ENCODE measurements at places on chromosomes 2 and 18.
A peak's percentile ranks its signal among the peaks of the same experiment; 100 is the strongest.

DNA sequence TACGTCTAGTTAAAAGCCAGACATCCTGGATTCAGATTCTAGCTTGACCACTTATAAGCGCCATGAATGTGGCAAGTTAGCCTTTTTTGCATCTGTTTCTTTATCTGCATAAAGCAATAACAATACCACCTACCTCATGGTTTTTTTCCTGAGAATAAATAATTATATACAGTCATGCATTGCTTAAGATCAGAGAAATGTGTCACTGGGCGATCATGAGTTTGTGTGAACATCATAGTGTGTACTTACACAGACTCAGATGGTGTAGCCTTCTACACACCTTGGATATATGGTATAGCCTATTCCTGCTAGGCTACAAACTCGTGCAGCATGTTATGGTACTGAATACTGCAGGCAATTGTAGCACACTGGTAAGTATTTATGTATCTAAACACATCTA is 84.7 kb upstream of the PELI1 start:
- no peak for DNase-seq

DNA sequence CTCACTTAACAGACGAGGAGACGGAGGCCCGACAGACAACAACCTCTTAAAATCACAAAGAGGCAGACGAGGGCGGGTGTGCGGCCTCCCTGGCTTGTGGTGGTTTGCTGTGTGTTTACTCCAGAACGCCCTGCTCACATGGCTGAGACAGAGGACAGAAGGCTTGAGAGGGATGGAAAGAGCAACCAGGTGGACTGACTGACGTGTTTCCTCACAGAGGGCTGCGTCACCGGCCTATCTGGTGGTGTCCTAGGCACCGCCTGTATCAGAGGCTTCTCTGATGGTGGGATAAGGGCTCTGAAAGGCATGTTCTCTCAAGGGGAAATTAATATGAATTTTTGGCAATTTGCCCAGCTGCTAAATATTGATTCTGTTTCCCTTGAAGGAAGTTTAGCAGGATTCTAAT is 47.0 kb upstream of the RALBP1 start:
- DNase-seq: no peak

DNA sequence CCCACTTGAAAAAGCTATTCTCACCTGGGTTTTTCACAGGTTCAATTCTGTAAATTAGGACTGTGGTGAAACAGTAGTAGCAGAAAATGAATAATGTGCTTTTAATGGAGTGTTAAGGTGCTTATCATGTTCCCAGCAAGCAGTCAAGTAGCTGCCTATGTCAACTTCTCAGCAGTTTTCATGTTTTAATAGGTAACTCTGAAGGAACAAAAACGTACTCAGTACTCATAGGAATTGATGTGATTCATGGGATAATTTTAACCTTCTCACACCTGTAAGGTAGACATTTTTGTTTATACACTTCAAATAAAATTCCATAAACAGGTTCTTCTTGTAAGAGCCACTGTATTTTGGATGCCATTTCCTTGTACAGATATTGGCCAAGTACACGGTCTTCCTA is 801.6 kb downstream of the MBD2 start:
- DNase-seq: no peak

- no peak for DNase-seq
These were observed 16.0 kb downstream of the PDCD1 start for GRCh38 chr2:241842620-241843211.

DNA sequence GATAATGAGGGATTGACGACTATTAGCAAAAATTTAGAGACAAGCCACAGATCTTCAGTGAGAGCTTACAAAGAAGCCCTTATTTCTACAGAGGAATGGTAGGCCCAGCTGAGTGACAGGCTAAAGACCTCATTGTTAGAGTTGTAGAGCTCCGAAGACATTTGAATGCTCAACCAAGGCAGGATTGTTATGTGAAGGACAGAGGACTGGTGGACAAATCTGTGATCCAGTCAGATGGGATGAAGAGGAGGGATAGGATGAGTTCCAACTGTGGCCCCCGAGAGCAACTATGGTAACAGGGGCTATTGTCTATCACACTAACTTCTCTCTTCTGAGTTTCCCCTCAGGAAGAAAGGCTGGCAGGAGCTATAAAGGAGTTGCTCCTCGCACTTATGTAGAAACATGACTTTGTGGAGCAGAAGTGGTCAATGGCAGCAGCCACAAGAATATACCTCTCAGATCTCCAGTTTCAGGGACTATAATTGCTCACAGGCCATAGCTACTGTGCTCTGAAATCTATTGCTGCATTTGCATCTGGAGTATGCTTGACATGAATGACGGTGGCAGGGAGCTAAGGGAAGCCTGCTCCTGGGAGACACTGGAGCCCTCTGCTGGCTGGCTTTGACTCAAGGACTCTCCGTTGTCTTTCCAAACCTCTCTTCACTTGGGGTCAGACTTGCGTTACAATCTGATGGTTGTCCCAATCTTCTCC is 50.3 kb upstream of the GREB1L start:
- peak; percentile 13 for DNase-seq

GRCh38 chr2:13197248-13197647 is 480.5 kb downstream of the TRIB2 start:
- DNase-seq: no peak

GRCh38 chr18:61554946-61555361 is 221.7 kb downstream of the CDH20 start:
- DNase-seq: no peak

DNA sequence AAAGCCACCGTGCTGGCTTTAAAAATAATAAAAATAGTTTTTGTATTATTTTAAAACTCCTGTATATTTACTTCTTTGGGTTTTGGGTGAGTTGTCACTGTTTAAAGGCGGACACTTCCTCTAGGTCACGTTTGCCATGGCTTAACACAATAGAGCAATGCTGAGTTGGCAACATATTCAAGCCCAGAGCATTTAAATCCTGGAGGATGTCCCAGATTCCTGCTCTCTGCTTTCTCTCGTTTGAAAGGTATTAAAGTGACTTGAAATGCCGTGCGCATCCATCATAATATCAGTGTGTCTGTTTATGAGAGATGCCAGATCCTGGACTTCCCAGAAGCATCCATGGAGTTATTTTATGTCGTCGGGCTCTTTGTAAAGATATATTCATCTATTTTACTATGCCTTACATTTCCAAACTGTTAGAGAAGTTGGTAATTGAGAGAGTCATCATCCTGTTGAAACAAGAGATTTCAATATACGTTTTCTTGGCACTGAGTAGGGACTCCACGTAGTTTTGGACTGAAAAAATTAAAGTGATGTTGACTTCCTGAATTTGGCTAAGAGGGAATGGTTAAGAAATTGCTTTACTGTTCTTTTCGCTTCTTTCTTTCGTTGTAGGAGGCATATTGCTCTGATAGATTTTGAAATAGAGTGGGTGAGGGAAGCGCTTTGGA is 150.6 kb downstream of the ZNF236 start:
- no peak for DNase-seq

GRCh38 chr2:192126912-192127311 is 67.8 kb downstream of the TMEFF2 start:
- DNase-seq: no peak

DNA sequence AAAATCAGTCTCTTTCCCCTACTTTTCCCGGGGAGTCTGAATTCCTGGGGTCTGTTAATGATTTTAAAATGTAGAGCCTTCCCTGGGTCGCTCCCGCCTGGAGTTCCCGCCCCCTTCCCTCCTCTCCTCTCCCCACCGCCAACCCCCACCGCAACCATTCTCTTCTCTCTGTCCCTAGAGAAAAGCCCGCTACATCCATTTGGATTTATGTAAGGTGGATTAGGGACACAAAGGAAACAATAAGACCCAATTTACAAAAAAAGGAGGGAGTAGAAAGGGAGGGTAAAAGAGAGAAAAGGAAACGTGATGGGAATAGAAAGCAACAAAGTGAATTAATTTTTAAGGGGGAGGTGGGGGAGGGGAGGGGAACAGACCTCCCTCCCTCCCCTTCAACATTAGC is 2.2 kb downstream of the EPHA4 start:
- DNase-seq: no peak

DNA sequence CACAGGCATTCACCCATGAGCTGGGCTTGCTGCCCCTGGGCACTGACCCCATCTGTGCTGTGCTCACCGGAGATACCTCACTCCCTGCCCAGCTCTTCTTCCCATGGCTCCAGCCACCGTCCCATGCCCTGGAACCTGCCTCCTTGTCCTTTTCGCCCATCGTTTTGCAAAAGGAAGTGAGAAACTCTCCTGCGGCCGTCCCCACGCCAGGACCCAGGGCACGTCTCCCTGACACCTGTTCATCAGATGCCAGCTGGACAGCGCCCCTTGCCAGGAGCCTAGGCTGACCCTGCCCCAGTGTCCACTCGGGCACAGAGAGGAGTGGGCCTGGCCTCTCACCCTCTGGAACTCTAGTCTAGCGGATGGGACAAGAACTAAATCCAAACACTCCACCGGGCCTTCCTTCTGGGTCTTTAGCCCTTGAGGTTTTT is 238.6 kb downstream of the SEPTIN10 start:
- no peak for DNase-seq

- no peak for DNase-seq
These were observed 41.5 kb upstream of the CYRIA start for GRCh38 chr2:16707014-16707623.

GRCh38 chr2:107197594-107198294 is 311.8 kb upstream of the ST6GAL2 start:
- DNase-seq: no peak

DNA sequence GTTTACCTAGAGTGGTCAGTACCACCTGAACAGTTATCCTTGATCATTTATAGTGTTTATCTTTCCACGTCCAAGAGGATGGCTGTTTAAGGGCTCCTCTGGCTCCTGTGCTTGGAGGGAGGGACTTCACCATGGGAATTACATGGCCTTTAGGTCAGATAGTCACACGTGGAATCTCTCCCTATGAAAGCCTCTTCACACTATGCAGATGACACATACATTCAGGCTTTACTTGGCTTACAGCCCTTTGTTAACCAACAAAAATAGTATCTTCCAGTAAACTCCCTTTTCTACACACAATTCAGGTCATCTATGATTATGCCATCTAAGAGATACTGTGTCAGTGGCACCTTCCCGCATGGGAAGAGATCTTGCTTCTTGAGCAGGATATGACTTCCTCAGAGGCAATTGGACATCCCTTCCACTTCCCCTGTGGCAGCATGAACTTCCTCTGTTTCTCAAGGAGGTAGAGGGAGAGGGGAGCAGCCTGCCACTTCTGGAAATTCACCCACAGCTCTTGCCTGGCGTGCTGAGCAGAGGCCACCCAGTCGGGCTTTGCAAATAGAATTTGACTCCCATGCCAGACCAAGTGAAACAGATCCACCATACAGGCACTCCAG is 53.5 kb downstream of the COLEC12 start:
- DNase-seq: no peak

DNA sequence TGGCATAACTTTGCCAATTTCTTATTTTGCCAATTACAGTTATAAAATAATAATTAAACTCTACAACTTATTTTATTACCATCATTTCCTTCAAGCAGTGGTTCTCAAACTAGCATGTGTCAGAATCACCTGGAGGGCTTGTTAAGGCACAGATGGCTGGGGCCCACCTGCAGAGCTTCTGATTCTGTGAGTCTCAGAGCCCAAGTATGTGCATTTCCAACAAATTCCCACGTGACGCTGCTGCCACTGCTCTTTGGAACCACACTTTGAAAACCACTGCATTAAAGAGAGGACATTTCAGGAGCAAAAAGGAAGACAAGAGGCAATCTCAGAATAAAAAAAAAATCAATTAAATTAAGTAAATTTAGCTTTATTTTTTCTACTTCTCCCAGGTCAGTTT is 94.0 kb upstream of the HNRNPA3 start:
- DNase-seq: no peak

DNA sequence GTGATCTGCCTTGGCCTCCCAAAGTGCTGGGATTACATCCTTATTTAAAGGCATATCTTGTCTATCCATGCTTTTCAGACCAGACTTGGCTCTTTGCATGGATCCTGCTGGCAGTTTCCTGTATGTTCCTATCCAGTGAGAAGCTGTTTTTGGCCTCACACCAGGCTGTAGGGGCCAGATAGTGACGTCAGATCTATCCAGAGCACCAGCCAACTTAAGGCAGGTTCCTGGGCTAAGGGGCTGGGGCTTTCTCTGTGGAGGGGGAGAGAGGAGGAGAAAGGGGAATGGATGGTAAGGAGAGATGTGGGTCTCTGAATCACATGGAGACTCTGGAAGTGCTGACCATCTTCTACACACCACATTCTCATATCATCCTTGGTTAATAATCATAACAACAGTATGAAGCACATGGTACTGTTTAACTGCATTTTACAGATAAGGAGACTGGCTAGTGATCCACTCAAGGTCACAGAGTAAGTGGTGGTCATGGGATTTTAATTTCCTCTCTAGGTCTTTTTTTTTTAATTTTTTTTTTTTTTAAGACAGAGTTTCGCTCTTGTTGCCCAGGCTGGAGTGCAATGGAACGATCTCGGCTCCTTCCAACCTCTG is 2.0 kb upstream of the FAM117B start:
- peak; percentile 7 for DNase-seq

- no peak for DNase-seq
These were observed 237.2 kb upstream of the COPS8 start for GRCh38 chr2:236848501-236848900.

- DNase-seq: no peak
These were observed 358.2 kb upstream of the UBE2E3 start for GRCh38 chr2:180621941-180622918.

GRCh38 chr2:191687867-191688266 is 9.9 kb downstream of the NABP1 start:
- no peak for DNase-seq

DNA sequence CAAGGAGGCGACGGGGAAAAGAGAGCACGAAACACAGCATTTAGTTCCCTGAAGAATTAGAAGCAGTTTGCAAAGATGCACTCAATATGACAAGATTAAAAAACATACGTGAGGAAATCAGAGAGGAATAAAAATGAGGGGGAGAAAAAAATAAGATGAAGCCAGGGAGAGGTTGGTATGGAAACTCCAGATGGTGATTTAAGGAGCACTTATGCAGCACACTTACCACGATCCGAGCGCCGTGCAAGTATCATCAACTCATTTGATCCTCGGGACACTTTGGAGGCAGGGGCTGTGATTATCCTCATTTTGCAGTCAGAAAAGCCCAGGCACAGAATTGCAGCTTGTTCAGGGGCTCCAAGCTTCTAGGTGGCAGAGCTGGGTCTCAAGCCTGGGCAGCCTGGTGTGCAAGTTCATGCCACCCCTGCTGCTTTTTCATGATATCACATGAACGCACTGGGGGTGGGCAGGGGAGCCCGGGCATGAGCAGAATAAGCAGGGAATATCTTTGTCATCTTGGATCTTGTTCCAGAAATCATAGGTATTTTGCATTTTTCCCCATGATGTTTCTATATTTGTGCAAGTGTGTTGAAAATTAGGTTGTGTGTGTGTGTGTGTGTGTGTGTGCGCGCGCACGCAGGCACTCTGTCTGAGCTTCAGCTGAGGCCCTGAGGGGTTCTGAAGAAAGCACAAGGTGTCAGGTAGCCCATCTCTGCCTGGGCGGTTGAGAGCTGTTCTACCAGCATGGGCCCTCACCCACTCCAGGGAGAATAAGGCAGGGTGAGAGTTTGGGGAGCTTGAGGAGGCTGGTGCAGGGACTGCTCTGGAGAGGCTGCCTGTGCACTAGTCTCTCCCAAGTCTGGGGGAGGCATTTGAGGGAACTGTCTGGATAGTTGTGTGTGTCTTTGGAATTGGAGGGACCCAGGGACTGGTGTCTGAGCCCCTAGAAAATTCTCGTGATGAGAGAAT is 25.0 kb upstream of the PDIA6 start:
- no peak for DNase-seq

All from K562 (cell line).